ENCODE measurements at places on chromosomes 4 and X. TPM values are rescaled to one million over a fixed set of nuclear protein-coding genes. Genes with fewer than 3 reads are reported as not detected.

BCAP31 gene
- total RNA-seq: 217 TPM

MAGEA8 gene
- not detected for total RNA-seq

CT45A3 gene
- not detected for total RNA-seq

CSAG3 gene
- not detected for total RNA-seq

CCDC158 gene
- total RNA-seq: 0.18 TPM

GUCY1B1 gene
- 6.3 TPM for total RNA-seq
